ENCODE measurements at places on chromosomes 4 and X.
A peak's percentile ranks its signal among the peaks of the same experiment; 100 is the strongest.

DNA sequence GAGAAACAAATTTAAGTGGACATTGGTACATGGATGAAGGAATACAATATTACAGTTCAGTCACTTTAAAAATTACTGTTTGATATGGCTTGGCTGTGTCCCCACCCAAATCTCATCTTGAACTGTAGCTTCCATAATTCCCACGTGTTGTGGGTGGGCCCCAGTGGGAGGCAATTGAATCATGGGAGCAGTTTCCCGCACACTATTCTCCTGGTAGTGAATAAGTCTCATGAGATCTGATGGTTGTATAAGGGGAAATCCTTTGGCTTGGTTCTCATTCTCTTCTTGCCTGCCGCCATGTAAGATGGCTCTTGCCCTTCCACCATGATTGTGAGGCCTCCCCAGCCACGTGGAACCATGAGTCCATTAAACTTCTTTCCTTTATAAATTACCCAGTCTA lies 804.2 kb upstream of the FRG1 start:
- no peaks in the 10 kb centered on the region for H3K27me3 ChIP-seq
- DNase-seq, result no peak
- no peaks in the 10 kb centered on the region for H3K36me3 ChIP-seq
- no peaks in the 10 kb centered on the region for H3K4me1 ChIP-seq

DNA sequence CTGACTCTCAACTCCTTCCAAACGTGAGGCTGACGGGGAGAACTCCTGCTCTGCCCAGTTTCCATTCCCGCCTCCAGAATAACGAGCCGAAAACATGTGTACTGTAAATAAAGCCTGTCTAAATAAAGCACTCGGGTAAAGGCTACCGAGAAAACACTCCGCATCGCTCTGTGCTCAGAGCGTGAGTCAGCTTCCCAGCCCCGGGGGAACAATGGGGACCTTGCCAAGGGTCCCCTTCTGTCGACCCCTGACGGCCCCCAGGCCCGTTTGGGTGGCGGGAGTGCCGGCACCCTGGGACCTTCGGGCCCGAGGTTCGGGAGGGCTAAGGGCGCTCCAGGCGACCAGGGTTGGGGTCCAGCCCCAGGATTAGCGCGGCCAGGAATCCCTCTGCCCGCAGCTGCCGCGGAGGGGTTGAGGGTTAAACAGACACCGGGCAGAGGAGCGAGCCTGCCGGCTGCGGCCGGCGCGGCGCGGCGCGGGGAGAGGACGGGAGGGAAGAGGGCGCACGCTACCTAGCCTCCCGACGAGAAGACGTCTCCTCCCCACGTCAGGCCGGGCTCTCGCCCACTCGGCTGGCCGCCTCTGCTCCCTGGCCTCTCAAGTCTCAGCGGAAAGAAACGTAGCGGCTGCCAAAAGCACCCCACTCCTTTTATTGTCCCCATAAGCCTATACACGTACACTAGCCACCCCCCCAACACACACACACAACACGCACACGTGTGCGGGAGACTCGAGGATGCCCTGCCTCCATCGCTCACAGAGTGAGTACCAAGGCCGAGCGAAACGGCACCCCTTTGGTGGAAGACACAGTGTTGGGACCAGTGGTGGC lies 85.5 kb downstream of the BCOR start:
- no peaks in the 10 kb centered on the region for H3K36me3 ChIP-seq
- no peaks in the 10 kb centered on the region for H3K27me3 ChIP-seq
- peak overlapping the region; percentile 79 for H3K27ac ChIP-seq
- H3K4me3 ChIP-seq, result peak overlapping the region; percentile 49
- DNase-seq, result peak; percentile 48
- H3K4me1 ChIP-seq, result peaks cover 4% of the 10 kb centered on the region

DNA sequence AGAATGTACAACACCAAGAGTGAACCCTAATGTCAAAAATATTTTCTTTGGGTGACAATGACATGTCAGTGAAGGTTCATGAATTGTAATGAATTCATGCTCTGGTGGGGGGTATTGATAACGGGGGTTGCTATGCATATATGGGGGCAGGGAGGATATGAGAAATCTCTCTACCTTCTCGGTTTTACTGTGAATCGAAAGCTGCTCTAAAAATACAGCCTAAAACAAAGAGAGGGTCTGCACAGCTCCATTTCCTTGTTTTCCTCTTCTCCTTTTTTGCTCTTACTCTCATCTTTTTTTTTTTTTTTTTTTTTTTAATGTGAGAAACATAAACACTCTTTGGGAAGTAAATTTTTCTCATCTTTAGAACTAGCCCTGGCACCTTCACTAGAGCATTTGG lies 85.8 kb downstream of the DCTD start:
- no peaks in the 10 kb centered on the region for H3K36me3 ChIP-seq
- no peaks in the 10 kb centered on the region for H3K4me1 ChIP-seq

GRCh38 chr4:46425775-46426400 lies 36.0 kb upstream of the GABRA2 start:
- H3K4me3 ChIP-seq, result no peak overlapping the region
- no peaks in the 10 kb centered on the region for H3K27me3 ChIP-seq
- H3K4me1 ChIP-seq, result no peaks in the 10 kb centered on the region
- H3K27ac ChIP-seq, result no peak overlapping the region

DNA sequence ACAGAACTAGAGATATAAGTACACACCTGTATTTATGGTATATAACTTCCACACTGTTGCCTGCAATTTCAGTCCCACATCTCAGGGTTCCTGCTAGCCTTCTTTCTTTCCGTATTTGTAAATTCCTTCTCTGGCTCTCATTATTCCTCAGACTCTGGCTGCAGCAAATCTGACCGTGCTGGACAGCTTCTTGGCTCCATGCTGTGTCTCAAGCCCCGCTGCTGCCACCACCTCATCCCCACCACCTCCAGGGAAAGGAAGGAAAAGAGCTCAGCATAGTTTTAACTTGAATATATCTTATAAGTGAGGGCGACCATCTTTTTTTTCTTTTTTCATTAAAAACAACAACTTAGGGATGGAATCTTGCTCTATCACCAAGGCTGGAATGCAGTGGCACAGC lies 155.6 kb upstream of the CXCL13 start:
- no peak overlapping the region for H3K27ac ChIP-seq
- H3K4me1 ChIP-seq, result no peaks in the 10 kb centered on the region
- no peak for DNase-seq
- no peak overlapping the region for H3K4me3 ChIP-seq
